Lower lobe of right lung (tissue), 2 donors: ENCODE measurements at places on chromosomes 1 and 21. TPM values are rescaled to one million over a fixed set of nuclear protein-coding genes. Genes with fewer than 3 reads are reported as not detected.

DNA sequence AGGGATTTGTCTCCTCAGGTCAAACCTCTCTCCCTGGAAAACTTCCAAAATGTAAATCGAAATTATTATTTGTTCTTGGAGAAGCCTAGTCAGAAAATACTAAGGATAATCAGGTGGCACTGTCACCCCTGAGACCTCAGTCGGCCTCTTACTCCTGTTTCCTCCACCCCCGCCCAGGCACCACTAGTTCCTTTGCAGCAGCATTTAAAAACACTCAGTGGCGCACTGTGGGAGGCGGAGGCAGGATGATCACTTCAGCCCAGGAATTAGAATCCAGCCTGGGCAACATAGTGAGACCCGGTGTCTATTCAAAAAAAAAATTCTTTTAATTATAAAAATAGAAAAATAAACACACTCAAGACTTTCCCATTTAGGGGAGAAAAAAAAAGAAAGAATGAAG lies 18.0 kb upstream of the IFNAR2 start:
- DNase-seq, result no peak

- DNase-seq, result no peak
Measured at GRCh38 chr21:14531757-14532316, 14.3 kb downstream of the SAMSN1 start.

DNA sequence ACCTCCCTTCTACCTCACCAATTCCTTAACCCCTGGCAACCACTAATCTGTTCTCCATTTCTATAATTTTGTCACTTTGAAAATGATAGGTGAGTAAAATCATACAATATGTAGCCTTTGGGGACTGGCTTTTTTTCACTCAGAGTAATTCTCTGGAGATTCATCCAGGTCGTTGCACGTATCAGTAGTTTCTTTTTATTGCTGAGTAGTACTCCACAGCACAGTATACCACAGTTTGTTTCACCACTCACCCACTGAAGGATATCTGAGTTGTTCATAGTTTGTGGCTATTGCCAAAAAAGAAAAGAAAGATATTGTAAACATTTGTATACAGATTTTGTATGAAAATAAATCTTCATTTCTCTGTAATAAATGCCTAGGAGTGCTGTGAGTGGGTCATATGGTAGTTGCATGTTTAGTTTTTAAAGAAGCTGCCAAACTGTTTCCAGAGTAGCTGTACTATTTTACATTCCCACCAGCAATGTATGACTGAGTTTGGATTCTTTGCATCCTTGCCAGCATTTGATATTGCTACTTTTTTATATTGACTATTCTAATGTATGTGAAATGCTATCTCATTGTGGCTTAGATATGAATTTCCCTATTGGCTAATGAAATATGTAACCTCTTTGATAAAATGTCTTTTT lies 3.7 kb downstream of the CHD1L start:
- DNase-seq, result no peak

DNA sequence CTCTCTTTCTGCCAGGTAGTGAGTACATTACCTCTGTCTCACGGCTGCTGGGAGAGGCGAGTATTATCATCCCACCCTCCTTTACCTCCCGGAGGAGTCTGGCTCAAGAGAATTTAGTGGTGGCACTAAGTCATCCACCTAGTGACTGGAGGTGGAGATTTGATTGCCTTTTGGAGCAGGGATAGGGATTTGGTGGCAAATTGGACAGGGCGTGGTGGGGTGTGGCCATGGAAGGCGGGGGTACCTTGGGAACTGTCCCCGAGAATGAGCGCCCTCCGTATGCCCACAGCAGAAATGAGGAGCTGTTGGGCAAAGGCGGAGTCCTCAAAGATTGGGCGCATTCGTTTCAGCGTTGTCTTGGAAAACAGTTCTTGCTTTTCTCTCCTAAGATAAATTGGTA lies 32.1 kb upstream of the HMGN1 start:
- DNase-seq, result no peak

SETD4 gene
- 19.4 TPM for total RNA-seq

OR2L2 gene
- total RNA-seq, result not detected
